Activated T-cell treated with anti-CD3 and anti-CD28 coated beads, Interleukin-2, amount 50 U/mL, for 72 hours (primary cell): ENCODE measurements at places on chromosomes 12 and 14. TPM values are rescaled to one million over a fixed set of nuclear protein-coding genes. Genes with fewer than 3 reads are reported as not detected.

CCDC196 gene
- not detected for total RNA-seq

GPR84 gene
- total RNA-seq: 3.8 TPM

GRCh38 chr14:21748869-21749303, 75.3 kb upstream of the OR4E1 start:
- peak; percentile 52 for DNase-seq

- no peak for DNase-seq
Measured at GRCh38 chr12:131102991-131103668, 149.4 kb downstream of the ADGRD1 start.

GRCh38 chr12:5493018-5493417, 61.1 kb downstream of the NTF3 start:
- DNase-seq: no peak

FAIM2 gene
- total RNA-seq: 0.39 TPM

GRCh38 chr12:27946421-27946820, 26.1 kb downstream of the PTHLH start:
- DNase-seq: no peak

DNA sequence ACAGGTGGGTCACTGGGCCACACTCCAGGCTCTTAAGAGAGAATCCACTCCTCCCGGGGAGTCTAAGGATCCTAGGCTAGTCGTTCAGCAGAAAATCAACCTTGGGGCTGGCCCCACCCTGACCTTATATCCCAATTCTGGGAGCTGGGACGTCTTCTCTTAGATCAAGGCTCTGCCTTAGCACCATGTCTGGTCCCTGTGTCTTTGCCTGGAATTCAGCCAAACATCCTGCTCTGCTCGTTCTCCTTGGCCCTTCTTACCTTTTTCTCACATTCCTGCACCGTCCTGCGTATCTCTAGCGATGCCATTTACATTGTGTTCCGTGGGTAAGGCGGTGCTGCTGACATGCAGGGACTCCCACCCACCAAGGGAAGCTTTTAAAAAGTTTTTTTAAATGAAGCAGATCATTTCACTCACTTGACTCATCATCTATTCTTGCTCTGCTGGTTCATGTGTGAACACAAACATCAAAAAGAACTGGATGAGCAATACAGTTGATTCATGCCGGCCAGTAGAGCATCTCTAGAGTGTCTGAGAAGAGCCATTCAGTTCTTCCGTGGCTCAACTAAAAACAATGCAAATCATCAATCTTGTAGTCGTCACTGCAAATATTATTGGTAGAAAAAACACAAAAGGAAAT, 50.2 kb downstream of the KCNK13 start:
- peak; percentile 3 for DNase-seq

GRCh38 chr14:106436310-106436905, 910.0 kb downstream of the TMEM121 start:
- DNase-seq: peak; percentile 60

DNA sequence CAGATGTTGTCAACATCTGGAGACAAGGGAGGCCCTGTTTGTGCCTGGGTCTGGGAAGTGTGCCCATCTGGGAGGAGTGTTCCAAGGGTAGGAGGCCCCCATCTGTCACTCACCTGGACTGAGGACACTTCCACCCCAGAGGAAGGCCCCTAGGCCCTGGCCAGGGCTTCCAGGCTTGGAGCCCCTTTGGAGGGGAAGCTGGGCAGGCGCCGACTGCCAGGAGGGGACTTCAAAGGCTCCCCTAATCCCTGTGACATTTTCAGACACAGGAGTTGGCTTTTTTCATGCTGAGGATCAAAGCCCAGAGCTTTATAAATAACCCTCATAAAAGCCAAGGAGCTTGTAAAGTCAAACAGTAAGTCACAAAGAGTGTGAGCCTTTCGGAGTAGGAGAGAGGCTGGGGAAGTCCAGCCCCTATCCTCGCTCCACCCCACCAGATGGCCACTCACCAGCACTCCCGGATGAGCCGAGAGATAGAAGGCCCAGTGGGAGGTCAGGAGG, 17.6 kb upstream of the FAM222A start:
- DNase-seq: no peak

GRCh38 chr12:69987579-69988091, 162.6 kb downstream of the MYRFL start:
- no peak for DNase-seq

IRF9 gene
- 245 TPM for total RNA-seq
